ENCODE measurements at places on chromosomes 4 and X.

DNA sequence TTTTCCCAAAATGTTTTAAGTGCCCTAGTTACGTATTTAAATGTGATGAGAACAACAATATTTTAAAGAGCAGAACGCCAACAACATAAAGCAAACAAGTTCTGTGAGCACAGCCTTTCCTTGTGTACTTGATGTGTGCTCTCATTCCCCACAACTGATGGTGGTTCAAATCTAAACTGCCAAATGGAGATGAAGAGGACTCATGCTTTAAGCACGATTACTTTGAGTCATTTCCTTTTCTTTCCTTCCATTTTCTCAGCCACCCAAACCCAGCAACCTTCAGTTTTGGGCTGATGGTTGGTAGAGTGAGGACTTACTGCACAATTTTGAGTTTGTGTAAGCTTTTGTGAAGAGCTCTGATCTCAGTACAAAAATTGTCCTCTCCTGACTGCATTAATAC lies 1.7 kb downstream of the NSD2 start:
- no peak for DNase-seq

GRCh38 chr4:38930204-38930603 lies 62.6 kb downstream of the FAM114A1 start:
- DNase-seq = no peak

DNA sequence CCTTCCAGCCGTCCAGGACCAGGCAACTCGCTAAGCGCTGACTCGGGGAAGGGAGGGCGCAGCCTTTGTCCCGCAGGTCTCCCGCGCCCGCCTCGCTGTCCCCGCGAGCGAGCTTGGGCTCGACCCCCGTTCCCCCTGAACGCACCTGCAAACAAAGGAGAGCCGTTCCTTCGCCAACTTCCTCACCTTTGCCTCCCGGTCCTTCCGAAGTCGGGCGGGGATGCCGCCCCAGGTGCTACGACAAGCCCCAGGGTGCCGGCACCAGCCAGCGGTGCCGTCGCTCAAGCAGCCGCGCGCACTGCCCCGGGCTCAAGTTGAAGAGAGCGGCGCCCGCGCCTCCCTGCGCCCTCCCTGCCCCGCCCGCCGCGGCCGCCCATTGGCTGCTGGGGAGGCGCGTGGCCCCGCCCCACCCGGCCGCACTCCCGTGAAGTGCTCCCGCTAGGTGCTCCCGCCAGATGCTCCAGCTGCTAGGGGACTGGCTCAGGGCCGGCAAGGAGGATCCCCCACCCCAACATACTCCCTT lies 107.1 kb downstream of the NSUN7 start:
- DNase-seq = peak; percentile 71

DNA sequence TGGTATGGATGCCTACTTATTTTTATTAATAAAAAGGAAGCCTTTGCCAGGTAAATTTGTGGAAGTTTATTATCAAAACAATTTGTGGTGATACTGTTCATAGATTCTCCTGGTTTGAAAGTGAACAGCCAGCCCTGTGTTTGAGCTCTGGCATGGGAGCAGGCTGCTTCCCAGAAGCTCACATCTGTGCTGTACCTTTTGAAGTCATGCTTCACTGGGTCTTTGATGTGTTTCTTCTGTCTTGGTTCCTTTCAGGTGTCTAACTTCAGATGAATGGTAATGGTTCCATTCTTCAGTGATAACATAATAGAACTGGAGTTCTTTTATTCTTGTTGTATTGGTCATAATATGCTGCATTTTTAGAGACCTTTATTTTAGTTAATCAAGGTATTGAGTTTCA lies 85.5 kb downstream of the BMPR1B start:
- no peak for DNase-seq

DNA sequence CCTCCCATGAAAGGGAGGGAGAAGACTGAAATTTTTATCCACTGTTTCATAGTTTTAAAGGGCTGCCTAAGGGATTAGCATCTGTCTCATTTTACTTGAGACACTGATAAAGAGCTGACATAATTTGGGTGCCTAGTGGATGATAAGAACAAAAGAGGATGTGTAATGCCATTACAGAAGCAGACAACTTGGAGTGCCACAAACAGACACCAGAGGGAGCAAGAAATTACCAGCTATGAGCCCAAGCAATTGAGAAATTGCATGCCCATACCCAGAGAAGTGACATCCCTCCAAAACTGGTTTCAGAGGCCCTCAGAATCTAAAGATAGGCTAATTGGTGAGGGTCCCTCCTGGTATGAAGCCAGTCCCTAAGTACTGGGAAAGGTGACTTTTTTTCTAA lies 38.5 kb upstream of the POU3F4 start:
- no peak for DNase-seq

DNA sequence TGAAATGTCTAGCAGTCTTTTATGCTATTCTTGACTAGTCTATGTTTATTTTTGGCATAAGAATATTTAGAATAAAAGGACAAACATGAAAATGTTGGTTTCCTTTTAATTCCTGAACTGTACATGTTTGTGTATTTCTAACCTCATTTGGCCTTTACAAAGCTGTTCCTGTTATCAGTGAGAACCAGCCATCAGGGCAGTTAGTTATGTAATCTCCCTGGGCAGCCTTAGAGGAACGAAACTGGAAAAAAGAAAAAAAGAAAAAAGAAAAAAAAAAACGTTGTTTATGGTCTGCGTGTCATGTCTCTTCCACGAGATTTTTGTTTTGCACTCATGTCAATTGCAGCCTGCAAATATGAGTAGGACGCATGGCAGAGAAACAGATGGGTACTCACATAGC lies 193.7 kb downstream of the MAGEB5 start:
- DNase-seq = no peak

- DNase-seq = no peak
Measured at GRCh38 chrX:133610056-133610455, 194.8 kb upstream of the GPC4 start.

DNA sequence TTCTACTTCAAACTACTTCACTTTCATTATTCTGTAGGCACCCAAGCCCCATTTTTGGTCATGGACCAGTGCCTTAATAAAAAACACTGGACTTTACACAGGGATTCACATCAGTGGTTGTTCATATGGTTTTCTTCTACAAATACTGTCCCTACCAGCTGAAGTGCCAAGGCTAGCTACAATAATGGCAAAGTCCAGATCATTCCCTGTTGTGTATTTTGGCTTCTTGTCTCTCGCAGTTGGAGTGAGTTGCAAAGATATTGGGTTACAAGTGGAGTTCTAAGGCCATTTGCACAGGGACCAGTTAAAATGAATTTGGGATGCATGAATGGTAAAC lies 16.7 kb upstream of the ANKRD17 start:
- no peak for DNase-seq

GRCh38 chrX:108439961-108440696 lies 491 bp downstream of the COL4A5 start:
- no peak for DNase-seq

GRCh38 chr4:12446657-12447185 lies 1018.0 kb upstream of the HS3ST1 start:
- DNase-seq = no peak

DNA sequence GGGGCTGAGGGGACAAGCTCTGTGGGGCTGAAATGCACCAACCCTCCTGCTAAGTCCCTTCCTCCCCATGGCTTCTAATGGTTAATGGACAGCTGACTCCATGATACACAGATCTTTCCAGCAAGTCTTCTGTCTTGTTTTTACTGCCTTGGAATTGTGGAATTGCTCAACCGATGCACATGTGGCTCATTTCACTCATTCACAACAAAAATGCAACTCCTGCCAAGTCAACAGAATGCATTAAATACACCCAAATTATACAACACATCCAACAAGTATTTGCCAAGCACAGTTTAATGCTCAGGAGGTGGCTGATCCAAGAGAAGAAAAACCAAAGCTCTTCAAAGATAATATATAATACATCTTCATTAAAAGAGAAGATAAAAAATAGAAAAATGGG lies 61.9 kb upstream of the PAGE4 start:
- no peak for DNase-seq

- no peak for DNase-seq
Measured at GRCh38 chr4:4555916-4556315, 14.1 kb upstream of the STX18 start.

DNA sequence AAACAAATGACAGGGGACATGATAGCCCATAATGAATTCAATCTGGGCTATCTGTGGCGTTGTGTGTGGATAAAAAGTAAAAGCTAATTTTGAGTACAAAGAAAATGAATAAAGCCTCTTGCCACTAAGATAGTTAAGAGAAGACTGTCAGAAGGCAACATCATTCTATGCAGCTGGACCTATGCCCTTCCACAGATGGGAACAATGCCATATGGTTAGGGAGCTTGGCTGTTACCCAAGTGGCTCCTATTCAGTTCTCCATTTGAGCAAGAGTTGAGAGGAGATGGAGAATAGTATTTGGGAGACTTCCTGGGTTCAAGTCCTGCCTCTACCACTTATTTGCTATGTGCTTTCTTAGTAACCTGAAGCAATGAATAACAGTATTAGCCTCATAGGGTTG lies 107.7 kb downstream of the ANXA3 start:
- DNase-seq = no peak

GRCh38 chrX:133171962-133172708 lies 46.0 kb downstream of the TFDP3 start:
- no peak for DNase-seq

GRCh38 chr4:123248085-123248659 lies 148.4 kb upstream of the SPRY1 start:
- no peak for DNase-seq

DNA sequence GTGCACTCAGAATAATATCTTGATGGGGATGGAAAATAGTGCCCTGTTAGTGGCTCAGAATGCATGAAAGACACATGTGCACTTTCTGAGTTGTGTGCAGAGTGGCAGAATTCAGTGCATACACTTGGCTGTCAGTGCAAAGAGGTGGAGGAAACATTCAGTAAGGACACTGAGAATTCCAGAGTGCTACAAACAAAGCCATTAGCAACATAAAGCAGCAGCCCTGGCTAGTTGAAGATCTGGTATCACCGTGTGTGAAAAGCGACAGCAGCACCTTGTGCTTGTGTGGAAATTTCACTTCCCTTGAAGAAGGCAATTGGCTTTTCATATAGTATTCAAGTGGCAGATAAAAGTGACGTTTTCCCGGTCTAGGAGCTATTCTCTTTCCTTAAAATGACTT lies 810.4 kb downstream of the TRIML1 start:
- no peak for DNase-seq

DNA sequence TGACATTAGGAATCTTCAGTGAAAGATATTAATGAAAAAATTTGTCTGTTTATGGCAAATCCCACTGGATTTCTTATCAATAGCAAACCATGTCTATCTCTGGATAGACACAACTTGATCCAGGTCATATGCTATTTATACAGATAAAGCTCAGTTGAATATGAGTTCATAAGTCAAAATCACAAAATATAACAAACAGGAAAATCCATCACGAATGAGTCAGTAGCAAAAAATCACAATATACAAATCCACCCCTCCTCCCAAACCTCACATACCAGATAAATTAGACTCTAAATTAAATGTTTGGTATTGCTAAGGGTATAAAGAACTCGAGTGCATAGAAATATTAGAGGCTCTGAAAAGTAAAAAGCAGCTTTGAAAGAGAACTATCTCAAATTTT lies 420.5 kb downstream of the TLL1 start:
- DNase-seq = no peak

DNA sequence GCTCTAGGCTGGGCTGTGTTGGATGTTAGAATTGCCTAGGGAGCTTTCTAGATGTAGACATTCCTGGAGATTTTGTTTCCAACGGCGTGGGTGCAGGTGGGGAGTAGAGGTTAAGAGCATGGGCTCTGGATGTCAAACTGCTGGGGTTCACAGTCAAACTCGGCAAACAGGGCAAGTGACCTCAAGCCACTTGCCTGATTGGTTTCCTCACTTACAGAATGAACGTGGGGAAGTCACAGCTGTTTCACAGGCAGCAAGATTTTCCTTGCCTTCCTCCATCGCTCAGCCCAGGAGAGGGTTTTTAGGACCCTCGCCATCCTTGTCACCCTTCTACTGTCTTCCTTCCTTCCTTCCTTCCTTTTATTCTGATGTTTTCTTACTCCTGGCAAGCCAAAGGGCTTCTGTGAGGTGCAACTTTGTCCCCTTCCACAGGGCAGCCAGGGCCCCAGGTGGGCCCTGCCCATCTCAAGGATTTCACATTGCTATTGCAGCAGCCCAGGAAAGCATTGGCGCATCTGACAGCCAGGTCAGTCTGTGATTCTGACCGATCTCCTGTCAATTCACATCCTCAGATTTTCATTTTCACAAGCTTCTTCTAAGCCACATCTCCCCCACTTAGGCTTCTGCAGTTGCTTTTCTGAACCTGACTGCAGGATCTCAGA lies 7.0 kb downstream of the RTL5 start:
- DNase-seq = no peak

DNA sequence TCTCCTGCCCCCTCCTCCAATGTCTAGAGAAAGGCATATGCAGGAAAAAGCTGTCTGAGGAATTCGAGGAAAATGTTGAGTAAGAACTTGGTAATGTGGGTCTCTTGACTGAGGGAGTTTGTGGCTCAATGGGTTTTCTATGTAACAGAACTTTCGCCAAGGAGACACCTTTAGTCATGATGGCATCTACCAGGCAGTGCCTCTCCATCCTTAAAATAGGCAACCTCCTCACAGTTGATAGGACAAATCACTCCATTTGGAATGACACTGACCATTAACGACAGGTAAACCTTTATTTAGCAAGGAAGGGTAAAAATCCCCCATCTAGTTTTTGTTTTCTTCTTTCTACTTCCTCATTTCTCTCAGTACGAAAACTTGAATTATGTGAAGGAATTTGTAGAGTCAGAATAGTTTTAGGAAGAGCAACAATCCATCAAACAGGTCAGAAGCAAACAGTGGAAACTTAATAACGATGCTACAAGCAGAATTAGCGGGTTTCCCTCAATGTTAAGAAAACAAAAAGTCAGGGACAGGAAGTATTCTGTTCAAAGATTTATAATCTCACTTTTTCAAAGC lies 2.7 kb downstream of the GSX2 start:
- no peak for DNase-seq

- no peak for DNase-seq
Measured at GRCh38 chr4:54813674-54814073, 155.9 kb downstream of the KIT start.

DNA sequence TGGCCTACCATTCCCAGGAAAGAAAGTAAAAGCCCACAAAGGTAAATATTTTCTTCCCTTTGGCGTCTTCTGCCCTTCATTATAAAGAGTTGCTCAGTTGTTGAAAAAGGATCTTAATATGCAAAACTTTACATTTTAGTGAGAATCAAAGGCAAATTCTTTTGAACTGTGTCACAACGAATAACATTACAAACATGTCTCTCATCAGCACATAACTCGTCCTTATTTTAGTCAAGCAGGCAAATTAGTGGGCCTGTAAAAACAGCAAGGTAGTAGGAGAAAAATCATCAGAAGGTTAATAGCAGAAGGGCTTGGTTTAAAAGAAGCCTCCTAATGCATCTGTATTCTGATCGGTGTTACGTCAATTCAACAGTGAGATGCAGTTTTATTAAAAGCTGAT lies 647.3 kb upstream of the DIPK2B start:
- DNase-seq = no peak

- no peak for DNase-seq
Measured at GRCh38 chr4:121077496-121077895, 5.2 kb upstream of the NDNF start.

GRCh38 chr4:24794916-24795665 lies at the start of gene SOD3:
Gene SOD3, plus strand, starts transcription at chr4:24795573. Its CDS starts 3,949 bp downstream, at chr4:24799522.
- no peak for DNase-seq

Data from GM18507 (cell line).